ENCODE measurements at places on chromosomes 1 and 21.

DNA sequence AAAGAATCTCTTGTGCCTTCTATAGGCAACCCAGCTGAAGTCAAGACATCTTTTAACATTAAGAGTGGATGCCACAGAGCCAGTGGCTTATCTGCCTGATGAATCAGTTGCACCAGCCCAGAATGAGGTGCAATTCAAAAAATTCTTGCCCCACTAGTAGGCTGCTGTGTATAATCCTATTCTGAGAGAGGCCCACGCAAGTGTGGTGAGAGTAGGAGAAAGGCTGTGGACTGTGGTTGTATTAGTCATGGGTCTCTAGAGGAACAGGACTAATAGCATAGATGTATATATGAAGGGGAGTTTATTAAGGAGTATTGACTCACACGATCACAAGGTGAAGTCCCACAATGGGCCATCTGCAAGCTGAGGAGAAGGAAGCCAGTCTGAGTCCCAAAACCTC, 216.4 kb downstream of the LTN1 start:
- DNase-seq: no peak

DNA sequence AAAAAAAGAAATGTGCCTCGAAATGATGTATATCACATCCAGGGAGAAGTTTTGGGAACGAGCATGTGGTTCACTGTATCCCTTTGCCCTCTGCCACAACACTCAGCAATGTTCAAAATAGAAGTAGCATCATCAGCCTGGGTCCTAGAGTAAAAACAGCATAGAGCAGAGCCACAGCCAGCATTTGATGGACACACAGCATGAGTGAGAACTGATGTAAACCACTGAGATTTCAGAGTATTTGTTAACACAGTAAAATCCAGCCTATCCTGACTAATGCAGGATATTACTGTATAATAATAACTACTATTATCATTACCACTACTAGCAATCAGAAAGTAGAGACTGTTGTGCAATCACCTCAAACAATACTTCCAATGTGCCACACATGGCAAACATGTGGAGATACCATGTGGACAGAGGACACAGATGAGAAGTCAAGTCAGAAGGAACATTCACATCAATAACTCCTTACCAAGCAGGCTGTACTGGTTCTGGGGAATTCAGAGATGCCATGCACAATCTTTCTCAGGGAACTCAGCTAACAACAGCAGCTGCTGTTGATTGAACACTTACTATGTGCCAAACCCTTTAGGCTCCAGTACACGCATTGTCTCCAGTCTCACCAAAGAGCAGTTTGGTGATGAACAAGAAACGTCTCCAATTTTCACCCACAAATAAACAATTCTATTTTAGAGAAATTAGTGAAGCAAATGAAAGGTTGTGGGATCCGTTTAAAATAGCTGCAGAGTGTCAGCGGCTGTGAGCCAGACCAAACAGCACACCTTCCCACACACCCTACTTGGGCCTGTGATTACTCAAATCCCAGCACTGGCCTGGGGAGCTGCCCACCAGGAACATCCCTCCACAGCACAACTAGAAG, 16.6 kb upstream of the GFI1 start:
- no peak for DNase-seq

DNA sequence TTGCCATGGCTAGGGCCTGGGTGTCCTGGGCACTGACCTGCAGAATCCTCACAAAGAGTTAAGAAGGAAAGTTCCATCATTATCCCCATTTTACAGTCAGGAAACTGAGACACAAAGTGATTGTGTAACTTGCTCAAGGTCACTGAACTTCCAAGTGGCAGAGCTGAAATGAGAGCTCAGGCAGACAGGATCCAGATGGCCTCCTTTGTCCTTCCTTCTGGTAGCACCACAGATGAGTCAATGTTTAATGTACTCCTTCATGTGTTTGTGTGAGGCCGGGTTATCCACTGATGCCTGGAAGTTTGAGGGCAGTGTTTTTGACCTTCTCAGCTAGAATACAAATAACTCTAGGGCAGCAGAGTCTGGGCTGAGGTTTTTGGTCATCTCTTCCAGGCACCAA, 207.0 kb downstream of the TNR start:
- no peak for DNase-seq

DNA sequence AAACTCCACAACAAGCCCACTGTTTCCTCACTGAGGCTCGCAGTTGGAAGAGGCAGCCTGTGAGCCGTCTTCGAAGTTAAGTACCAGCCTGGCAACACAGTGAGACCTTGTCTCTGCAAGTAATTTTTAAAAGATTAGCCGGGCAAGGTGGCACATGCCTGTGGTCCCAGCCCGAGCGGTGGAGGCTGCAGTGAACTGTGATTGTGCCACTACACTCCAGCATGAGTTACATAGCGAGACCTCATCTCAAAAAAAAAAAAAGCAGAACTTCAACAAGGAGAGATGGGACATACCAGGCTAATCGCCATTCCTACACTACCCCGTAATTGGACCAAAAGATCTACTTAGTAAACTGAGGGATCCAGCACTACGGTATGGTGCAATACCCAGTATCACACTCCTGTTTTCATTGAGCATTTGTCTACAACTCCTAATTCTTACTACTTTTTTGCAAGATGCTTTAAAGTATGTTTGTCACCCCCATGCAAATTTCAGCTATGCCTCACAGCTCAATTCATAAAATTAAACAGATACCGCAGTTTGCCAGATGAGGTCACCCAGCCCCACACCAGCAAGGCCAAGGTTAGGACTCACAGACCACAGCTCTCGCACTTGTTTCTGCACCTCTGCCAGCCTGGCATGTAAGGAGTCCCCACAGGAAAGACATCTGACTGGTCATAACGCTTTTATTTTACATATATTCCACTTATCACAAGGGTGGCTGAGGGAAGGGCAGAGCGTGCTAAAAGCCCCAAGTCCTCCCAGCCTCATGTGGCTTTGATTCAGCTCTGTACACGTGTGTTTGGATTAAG, 21.0 kb downstream of the SDE2 start:
- no peak for DNase-seq

DNA sequence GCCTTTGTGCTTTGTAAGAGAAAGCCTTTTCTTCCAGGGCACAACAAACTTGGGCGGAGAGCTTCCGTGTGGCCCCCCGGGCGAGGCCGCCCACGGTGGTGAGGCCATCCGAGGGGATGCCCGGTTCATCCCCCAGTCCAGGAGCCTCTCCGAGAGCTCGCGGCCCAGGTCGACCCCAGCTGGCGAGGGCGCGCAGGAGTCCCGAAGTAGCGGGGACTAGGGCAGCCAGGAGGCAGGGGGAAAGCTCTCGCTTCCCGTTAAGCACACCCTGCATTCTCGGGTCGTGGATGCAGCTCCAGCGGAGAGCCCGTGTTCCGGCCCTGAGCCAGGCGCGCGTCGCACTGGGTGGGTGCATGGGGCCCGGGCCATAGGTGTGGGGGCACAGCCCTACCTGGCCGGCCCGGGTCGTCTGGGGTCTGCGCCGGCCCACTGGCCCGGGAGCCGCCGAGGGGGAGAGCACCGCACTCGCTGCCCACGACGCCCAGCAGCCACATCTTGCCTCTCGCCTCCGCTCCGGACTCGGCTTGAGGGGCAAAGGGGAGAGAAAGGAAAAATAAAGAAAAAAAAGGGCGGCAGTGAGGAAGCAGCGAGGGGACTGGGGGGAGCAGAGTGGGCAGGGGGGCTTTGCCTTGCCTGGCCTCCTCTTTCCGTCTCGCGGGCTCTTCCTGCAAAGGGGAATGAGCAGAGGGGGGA, 1.8 kb downstream of the RNF220 start:
- no peak for DNase-seq

GRCh38 chr1:190578017-190578416, 100.4 kb upstream of the BRINP3 start:
- no peak for DNase-seq

- DNase-seq: no peak
Measured at GRCh38 chr21:35171385-35171784, 122.3 kb upstream of the RUNX1 start.

DNA sequence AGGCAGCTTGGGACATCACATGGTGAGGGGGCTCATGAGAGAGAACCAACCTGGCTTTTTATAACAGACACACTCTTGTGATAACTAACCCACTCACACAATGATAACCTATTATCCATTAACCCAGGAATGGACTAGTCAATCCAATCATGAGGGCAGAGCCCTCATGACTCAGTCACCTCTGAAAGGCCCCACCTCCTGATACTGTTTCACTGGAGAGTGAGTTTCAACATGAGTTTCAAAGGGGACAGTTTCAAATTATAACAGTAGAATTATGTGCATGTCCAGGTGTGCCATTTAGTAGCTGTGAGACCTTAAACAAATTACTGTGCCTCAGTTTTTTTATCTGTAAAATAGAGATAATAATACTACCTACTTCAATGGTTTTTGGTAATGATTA, 47.6 kb upstream of the PPP2R5A start:
- peak; percentile 16 for DNase-seq

DNA sequence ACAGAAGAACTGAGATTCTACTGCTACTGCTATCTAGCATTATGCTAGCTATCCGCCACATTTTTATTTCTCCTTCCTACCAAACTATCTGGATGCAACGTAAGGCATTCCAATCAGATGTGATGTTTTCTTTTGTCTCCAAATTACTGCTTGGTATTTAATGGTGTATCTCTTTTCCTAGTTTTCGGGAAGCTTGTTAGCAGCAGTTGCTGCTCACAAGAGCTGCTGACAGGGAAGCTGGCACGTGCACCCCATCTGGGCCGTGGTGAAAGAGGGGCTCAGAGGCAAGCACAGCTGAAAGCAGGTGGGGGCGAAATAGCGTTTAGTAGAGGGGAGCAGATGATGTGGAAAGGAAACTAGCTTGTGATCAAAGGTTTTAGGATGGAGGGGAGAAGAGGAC, 57.3 kb downstream of the JAK1 start:
- no peak for DNase-seq

DNA sequence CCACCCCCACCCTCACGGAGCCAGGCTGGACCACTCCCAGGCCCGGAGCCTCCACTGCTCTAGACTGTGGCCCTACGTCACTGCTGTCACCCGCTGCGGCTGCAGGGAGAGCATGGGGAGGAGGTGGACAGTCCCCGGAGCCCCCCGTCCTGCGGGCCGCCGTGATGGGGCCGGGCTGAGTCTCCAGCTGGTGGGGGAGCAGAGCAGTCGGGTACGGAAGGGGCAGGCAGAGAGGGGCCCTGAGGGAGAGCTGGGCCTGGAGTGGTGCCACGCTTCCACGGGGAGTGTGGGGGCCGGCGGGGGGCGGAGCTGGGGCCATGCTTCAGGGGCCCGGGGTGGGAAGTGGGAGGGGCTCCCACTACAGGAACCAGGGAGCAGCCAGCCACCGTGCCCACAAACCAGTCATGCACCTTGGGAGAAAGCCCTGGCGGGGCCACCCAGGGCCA, 98.9 kb upstream of the KCNK1 start:
- DNase-seq: no peak

DNA sequence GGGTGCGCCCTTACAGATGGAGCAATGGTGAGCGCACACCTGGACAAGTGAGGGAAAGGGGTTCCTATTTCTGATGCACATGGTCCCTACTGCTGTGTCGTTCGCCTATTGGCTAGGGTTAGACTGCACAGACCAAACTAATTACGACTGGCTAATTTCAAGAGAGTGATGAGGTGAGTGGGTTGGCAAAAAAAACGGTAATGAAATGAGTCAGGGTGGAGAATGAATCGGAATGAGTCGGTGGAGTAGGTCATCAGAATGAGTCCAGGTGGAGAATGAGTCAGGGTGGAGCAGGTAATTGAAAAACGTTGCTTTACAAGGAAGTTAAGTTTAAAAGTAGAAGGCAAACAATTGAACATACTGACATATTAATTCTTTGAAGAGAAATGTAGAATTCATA, 79.8 kb downstream of the WDR4 start:
- DNase-seq: no peak

GRCh38 chr1:66312271-66312990, 221.5 kb upstream of the SGIP1 start:
- DNase-seq: no peak

DNA sequence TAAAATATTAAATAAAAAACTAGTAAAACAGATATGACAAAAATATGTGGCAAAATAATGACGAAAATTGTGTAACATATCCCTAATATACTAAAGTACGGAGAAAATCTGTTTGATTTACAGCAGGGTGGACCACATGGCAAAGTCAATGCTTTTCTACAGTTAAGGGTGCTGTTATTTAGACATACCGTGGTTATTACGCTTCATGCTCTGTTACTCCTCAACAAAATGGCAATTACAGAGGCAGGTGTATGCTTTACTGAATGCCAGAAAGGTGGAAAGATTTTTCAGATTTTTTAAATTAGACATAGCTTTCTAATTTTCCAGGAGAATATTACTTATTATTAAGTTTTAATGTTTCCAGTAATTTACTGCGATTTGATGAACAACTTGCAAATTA, 343.9 kb upstream of the DPYD start:
- DNase-seq: no peak

Data from HCT116 (cell line).